Stimulated activated CD8-positive, alpha-beta memory T cell treated with anti-CD3 and anti-CD28 coated beads, Interleukin-7, amount 100 ng/mL, for 4 hours (primary cell): ENCODE measurements at places on chromosomes 4 and X.

DNA sequence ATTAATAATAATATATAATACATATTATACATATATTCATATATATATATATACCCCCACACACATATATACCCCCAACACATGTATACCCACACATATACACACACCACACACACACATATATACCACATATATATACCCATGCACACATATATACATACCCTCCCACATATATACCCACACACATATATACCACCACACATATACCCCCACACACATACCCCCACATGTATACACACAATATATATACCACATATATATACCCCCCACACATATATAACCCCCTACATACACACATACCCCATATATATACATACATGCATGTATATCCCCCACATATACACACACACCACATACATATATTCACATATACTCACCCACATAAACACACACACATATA is 52.0 kb downstream of the NSG1 start:
- no peak for DNase-seq

GRCh38 chrX:42823443-42823842 is 45.5 kb upstream of the PPP1R2C start:
- no peak for DNase-seq

DNA sequence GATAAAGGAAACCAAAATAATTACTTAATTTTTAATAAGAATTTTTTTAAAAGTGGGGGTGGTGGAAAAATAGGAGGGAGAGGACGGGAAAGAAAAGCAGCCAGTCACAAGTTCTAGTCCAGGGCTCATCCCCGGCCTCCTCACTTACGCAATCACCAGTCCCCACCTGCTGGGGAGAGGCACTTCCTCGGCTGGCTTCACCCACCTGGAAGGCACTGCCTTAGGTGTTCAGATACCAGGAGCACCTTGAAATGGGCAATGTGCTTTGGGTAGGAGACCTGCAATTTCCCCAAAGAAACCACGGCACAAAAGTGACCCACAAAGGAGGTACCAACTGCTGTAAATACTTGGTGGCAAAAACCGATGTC is 23.8 kb downstream of the AFAP1 start:
- no peak for DNase-seq

DNA sequence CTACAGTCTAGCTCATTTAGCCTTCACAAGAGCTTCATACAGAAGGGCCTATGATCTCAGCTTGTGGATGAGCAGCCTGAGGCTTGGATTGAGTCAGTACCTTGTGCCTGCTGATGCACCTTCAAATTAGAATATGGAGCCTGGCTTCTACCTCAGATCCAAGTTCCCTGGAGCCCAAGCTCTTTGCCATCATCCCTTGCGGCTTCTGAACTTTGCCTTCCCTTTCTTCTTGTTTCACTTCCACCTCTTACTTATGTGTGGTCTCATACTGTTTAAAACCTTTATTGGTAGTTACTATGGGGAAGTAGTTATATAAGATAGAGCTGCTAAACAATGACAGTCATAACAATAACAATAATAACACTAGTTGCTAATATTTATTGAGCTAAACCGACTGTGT is 84.3 kb upstream of the AFF2 start:
- no peak for DNase-seq

DNA sequence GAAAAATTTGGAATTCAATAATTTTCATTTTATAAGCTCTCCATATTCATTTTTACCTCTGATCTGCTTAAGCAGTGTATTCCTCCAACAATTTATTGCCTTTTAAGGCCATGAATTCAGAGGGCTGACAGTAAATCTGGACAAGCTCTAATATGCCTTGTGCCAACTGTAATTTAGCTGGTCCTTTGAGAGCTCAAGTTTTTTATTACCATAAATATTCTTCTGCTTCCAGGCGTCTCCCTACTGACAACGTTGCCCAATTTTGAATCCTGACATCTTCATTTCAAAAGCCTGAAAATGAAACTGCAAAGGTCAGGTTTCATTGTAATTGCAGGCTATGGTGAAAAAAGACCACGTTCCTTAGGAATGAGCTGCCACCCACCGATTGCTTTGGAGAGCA is 95.8 kb upstream of the GEMIN8 start:
- no peak for DNase-seq

GRCh38 chr4:113170805-113171468 is 121.5 kb downstream of the ANK2 start:
- DNase-seq: no peak

DNA sequence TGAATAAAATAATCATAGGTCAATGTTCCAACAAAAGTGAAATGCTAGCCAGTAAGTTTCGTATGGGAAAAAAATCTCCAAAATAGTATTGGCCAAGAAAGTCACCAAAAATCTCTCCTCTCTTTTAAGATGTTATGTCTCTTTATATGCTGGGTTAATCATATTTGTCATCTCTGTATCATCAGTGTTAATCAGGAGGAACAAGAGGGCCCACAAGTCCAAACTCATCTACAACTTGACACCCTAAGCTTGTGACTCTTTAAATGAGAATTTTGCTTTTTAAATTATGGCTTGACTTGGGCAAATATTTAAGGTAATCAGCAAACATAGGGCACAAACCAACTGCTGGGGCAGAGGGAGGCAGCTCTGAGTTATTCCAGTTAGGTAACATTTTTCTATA is 75.5 kb downstream of the AMMECR1 start:
- DNase-seq: no peak

- DNase-seq: no peak
These were observed 19.3 kb downstream of the JAKMIP1 start for GRCh38 chr4:6180841-6181631.

- DNase-seq: no peak
These were observed 26.1 kb downstream of the ZFP42 start for GRCh38 chr4:188021548-188022249.

DNA sequence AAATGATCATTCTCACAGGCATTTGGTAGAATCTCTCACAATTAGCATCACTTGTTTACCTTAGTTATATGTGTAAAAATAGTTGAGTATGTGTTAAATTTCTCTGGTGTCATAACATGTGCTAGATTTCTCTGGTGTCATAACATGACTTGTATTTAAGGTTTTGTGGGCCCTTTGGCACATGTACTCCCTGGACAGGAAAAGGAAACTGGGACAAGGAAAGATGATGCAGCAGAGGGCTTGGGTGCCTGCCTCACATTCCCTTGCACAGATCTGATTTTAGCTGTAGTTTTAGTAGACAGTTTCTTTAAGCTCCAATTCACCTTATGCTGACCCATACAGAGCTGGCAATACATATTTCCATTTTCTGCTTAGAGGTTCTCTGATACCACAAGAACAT is 726.0 kb downstream of the C4orf33 start:
- no peak for DNase-seq

GRCh38 chrX:33725535-33726210 is 406.4 kb downstream of the FAM47A start:
- DNase-seq: no peak

DNA sequence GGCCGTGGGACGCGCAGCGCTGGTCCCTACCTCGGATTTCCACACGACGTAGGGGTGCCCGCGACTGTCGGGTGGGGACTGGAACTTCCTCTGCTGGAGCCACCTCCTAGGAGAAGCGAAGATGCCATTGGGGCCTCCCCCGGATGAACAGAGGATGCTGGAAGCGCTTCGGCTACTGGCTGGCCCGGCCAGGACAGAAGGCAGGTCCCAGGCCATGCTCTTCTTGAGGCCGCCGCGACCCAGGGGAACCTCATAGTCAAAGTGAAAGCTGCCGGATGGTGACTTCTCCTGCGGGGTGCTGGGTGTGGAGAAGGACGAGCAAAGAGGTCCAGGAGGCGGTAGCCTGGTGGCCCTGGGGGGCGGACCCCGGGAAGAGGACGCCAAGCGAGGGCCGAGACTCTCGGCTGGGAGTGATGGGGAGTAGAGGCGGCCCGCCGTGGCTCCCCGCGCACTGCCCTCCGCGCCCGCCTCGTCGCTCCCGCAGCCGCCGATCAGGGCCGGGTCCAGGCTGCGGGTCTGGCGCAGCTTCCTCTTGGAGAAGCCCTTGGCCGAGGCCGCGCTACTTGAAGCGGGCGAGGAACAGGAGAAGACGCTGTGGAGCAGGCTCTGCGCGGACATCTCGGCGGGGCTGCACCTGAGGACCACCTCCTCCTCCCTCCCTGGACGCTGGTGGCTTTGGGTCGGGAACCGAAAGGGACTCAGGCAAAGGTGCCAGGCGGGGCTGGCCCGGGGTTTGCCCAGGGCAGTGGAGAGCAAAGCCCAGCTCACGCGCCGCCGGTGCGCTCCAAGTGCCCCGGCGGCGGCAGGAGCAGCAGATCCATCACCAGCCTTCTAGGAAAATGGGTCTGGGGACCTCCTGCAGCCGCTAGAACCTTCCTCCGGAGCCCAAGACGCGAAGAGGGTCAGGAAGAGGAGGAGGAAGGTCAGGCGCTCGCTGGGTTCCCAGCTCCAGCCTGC is 1.2 kb downstream of the ARHGAP6 start:
- no peak for DNase-seq

GRCh38 chrX:40104630-40104984 is 6.8 kb upstream of the BCOR start:
- no peak for DNase-seq
